ENCODE measurements at places on chromosomes 16 and 17.
A peak's percentile ranks its signal among the peaks of the same experiment; 100 is the strongest.

GRCh38 chr17:10600571-10600970 is 51.1 kb upstream of the MYH2 start:
- DNase-seq = no peak

GRCh38 chr17:18176176-18176575 is 7.5 kb upstream of the ALKBH5 start:
- no peak for DNase-seq

DNA sequence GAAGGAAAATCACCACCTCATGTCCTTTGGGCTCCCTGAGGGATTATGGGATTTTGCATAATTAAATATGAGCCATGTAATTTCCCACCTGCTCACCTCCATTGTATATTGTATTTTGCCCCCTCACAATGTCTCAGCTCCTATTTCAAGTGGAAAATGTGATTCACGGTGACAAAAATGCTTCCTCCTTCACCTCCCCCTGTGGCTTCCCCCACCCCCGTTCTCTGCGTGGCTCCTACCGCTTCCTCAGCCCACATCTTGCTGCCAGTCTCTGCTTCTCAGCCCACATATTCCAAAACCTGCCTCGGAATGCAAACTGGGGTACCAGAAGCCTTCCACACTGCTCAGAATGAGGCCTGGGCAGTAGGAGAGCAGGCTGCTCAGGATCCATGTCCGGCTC is 394.5 kb upstream of the C16orf82 start:
- DNase-seq = no peak

- DNase-seq = no peak
These were observed 22.4 kb downstream of the NLRP1 start for GRCh38 chr17:5561736-5562571.

- DNase-seq = no peak
These were observed 1.2 kb downstream of the NXN start for GRCh38 chr17:978103-979093.

GRCh38 chr16:80104401-80104800 is 436.4 kb upstream of the DYNLRB2 start:
- no peak for DNase-seq

GRCh38 chr17:8018436-8018835 is 16.0 kb downstream of the GUCY2D start:
- no peak for DNase-seq

DNA sequence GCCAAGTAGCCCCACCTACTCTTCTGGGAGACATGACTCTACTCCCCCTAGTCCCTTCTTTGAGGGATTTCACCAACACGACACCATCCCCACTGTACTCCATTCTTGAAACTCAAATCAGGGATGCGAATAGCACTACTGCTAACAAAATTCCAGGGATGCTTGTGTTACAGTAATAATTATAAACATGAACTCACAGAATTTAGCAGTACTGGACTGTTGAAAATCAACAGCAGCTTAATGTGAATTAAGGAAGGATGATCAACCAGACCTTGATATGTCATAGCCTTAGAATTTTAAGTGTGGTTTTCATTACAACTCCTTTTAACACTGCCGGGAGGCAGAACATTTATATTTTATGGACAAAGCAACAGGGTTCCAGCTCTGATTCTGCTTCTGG is 37.9 kb downstream of the AMFR start:
- no peak for DNase-seq

- DNase-seq = no peak
These were observed 5.8 kb upstream of the ZNF23 start for GRCh38 chr16:71467810-71468209.

- DNase-seq = no peak
These were observed 20.2 kb downstream of the ZFHX3 start for GRCh38 chr16:73027685-73028111.

GRCh38 chr17:81715872-81716673 is 4.0 kb downstream of the SLC25A10 start:
- DNase-seq = no peak

DNA sequence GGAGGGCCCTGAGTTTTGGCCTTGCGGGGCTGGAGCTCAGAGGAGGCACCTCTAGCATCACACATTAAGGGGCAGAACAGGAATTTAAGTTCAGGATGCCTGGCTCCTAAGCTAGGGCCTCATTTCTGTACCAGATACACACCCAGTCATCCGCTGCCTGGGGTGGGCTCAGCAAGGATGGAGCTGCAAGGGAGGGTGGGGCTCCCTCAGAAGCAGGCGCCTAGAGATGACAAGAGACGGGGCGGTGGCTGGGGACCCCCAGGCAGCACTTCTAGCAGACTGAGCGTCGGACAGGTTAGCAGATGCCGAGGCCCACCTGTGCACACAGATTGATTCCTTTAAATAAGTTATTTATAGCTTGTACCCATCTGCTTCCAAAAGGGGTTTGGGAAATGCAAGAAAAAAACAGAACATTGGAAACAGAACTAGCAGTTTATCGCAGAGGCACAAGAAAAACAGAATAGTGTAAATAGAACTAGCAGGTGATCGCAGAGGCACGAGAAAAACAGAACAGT is 47.6 kb upstream of the CBFA2T3 start:
- no peak for DNase-seq

- DNase-seq = peak; percentile 69
These were observed 22.9 kb downstream of the SOCS1 start for GRCh38 chr16:11232852-11233726.

GRCh38 chr16:3618769-3619141 is 7.3 kb upstream of the SLX4 start:
- no peak for DNase-seq

DNA sequence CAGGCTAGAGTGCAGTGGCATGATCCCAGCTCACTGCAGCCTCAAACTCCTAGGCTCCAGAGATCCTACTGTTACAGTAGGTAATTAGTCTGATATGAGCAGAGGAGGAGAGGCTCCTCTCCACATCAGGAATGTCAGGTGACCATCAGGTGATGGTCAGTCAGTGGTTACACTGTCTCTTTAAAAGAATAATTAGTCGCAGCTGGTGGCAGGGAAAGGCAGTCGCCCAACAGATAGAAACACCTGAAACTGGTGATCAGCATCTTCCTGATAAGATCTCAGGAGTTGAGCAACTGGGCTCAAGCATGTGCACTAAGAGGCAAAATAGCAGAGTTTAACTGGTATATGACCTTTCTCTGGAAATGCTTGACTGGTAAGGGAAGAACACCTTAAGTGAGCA is 21.5 kb upstream of the ABCA5 start:
- DNase-seq = no peak

DNA sequence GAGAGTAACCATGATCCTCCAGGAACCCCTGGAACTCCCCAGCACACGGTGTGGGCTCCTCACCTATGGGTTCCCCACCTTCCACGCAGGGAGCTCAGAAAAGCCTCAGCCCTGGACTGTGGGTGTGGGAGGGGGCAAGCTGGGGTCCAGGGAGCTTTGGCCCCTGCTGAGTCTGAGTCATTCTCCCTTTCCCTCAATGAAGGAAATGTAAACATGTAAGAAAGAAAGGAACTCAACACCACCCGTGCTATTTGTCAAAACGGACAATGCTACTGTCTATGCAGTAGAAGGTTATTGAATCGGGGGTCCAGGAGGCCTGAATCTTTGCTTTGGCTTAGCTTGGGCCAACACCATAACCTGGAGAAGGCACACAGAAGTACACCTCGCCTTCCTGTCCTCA is 222.8 kb downstream of the PMP22 start:
- no peak for DNase-seq

- DNase-seq = no peak
These were observed 31.5 kb downstream of the UBE2G1 start for GRCh38 chr17:4334776-4335584.

GRCh38 chr17:4947411-4948165 is 742 bp downstream of the PFN1 start:
- DNase-seq = peak; percentile 54

- DNase-seq = no peak
These were observed 8.4 kb upstream of the PRR29 start for GRCh38 chr17:63989622-63990345.

DNA sequence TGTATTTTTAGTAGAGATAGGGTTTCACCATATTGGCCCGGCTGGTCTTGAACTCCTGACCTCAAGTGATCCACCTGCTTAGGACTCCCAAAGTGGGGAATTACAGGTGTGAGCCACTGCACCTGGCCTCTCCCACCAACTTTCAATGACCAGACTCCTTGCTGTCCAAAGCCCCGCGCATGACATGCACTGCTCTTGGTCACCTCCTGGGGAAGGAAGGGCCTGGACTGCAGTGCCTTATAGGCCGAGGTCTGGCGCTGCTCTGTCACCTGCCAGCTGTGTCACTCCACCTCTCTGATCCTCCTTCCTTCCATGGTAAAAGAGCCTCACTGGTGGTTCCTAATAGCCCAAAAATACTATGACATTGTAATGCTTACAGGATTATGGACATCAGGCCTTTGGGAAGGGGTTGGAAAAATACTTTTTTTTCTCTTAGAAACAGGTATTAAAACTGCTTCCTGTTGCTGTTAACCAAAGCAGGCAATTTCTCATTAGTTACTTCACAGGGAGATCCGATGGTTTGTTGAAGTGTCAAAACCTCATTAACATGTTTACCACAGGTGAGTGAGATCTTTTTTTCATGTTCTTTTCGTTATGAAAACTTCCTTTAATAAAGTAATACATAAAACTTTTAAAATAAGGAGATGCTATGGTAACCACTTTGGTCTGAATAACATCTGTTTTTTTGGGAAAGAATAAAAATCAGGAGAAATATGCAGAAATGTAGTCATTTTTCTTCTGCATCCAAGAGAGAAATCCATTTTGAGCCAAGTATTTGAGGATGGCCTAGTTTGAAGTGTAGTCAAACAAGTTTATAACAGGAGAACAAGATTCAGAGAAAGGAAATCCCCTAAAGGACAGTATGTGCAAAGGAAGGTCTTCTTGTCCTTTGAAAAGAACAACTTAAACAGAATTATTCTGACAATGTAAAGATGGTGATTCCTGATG is 35.5 kb downstream of the GRB7 start:
- no peak for DNase-seq

DNA sequence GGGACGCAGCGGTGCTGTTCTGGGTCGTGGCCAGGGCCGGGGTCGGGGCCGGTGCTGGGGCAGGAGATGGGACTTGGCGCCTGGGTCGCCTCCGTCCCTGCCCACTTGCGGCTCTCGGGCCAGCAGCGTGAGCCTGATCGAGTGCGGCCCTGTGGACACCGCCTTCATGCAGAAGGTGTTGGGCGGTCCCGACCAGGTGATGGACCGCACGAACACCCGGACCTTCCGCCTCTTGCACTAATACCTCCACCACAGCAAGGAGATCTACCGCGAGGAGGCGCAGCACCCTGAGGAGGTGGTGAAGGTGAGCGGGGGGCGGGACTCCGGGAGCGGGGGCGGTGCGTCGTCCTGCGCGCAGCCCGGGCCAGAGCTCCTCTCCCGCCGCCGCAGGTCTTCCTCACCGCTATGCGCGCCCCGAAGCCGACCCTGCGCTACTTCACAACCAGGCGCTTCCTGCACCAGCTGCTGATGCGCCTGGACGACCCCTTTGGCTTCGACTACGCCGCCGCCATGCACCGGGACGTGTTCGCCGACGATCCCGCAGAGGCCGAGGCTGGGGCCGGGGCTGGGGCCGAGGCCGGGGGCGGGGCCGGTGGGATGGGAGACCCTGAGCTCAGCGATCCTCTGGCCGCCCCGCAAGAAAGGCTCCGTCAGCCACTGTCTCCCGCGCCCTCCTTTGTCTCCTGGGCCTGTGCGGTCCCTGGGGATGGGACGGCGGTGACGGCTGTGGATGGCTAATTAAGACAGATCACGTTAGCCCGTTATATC is 4.5 kb upstream of the HSD17B1 start:
- DNase-seq = peak; percentile 68

DNA sequence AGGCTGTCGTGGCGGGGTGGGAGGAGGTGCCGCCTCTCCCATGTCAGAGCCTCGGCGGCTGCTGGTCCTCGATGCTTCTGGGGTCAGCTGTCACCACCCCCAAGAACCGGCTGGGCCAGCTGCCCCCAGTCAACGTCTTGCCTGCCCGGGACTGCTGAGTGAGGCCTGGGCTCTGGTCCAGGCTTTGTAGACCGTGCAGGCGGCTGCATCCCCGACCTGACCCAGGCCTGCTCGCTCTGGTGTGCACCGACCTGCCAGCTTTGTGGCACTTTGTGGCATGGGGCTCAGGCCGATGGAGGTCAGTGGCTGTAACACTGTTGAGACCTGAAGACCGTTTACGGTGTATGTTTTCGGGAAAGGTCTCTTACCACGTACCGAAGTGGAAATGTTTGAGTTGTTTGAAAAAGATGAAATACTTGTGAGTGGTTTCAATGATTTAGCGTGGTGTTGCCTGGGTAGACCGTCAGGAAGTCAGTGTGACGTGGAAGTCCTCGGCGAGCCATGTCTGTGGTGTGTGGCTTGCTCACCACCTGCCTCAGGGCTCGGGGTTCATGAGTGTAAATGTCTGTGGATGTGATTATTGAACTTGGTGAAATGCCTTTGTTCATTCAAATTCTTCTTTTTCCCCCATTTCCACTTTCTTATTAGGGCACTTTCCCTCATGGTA is 53.2 kb upstream of the ZNF750 start:
- peak; percentile 62 for DNase-seq

GRCh38 chr17:28244446-28244845 is 74.6 kb upstream of the TMEM97 start:
- DNase-seq = no peak

DNA sequence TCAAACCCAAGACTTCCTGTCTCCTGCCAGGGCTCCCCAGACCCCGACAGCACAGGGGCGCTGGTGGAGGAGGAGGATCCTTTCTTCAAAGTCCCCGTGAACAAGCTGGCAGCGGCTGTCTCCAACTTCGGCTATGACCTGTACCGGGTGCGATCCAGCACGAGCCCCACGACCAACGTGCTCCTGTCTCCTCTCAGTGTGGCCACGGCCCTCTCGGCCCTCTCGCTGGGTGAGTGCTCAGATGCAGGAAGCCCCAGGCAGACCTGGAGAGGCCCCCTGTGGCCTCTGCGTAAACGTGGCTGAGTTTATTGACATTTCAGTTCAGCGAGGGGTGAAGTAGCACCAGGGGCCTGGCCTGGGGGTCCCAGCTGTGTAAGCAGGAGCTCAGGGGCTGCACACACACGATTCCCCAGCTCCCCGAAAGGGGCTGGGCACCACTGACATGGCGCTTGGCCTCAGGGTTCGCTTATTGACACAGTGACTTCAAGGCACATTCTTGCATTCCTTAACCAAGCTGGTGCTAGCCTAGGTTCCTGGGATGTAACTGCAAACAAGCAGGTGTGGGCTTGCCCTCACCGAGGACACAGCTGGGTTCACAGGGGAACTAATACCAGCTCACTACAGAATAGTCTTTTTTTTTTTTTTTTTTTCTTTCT is 8.1 kb downstream of the SERPINF1 start:
- DNase-seq = no peak

GRCh38 chr17:62110923-62111484 is 45.9 kb upstream of the MED13 start:
- DNase-seq = no peak

- DNase-seq = no peak
These were observed 35.8 kb downstream of the ST3GAL2 start for GRCh38 chr16:70402916-70403659.

DNA sequence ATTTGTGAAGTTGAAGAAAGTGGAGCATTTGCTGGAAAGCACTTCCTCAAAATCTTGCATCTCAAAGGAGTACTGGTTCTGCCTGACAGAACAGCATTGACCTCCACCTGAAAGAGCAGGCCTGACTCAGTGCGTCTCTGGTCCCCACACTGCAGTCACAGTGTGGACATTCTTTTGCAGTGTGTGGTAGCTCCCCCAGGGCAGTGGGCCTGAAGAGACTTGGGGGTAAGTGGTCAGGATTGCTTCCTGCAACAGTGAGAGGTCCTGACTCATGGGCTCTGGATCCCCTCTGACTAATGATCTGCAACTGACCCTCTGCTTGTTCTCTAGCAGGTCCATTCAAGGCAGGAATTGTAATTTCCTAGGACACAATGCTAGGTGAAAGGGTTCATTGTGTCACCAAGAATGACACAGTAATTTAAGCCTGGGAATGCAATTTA is 204.9 kb upstream of the KCNJ16 start:
- DNase-seq = no peak
